ENCODE measurements at places on chromosomes 3 and 15.
A peak's percentile ranks its signal among the peaks of the same experiment; 100 is the strongest.

- DNase-seq, result no peak
Measured at GRCh38 chr3:18012933-18013332, 270.5 kb upstream of the TBC1D5 start.

DNA sequence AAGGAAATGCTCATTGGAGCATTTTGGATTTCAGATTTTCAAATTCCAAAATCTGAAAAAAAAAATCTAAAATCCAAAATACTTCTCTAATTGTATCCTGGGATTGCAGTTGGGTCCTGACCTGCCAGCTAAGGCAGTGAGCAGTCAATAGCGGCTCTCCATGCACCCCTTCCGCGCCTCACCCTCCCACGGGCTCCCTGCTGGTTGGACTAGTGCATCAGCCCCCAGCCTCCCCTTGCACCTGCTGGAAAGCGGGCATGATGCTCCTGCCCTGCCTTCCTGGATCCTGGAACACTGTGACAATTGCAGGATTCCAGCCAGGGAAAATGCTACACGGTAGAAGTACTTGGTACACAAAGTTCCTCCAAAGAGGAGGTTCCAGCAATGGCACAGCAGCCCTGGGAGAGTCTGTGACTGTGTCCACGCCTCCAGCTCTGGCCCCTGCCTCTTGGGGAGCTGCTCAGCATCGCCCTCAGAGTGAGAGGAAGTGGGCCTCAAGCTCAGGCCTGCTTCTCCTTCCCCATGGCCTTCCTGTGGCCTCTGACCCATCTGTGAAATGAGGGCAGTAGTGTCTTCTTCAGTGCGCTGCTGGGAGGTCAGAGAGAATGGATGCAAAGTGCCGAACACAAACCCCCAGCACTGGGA lies 39.5 kb upstream of the CHRNB4 start:
- no peak for DNase-seq

- no peak for DNase-seq
Measured at GRCh38 chr3:182810574-182811268, 17.4 kb downstream of the ATP11B start.

GRCh38 chr3:170037463-170038433 lies at the start of gene GPR160:
Gene GPR160, plus strand, starts transcription at chr3:170037995. Its CDS starts 45,978 bp downstream, at chr3:170083973.
- peak; percentile 81 for DNase-seq

- DNase-seq, result no peak
Measured at GRCh38 chr15:93384886-93385285, 295.9 kb upstream of the RGMA start.

- DNase-seq, result no peak
Measured at GRCh38 chr15:55912982-55913381, 80.4 kb downstream of the NEDD4 start.

GRCh38 chr3:120438665-120439370 lies 12.0 kb downstream of the FSTL1 start:
- DNase-seq, result no peak

DNA sequence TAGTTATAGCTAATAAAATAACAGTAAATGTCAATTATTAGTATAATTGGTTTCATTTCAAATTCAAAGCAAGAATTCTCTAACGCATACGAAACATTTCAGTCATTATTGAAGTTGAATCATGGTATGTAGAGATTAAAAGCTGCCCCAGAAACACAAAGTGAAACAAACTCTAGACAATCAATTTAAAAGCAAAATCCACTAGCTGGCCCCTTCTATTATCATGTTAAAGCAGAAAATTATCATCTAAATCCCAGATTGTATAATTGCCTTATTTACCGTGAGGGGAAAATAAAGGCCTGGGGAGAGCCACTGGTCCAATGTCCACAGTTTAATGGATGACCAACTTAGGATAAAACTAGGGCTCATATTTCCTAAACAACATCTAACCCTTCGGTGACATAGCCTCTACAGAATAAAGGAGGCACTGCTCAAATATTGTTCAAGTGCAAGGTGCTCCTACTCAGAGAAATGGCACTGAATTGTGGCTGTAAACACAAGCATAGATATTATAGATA lies 110.9 kb upstream of the THRB start:
- no peak for DNase-seq

DNA sequence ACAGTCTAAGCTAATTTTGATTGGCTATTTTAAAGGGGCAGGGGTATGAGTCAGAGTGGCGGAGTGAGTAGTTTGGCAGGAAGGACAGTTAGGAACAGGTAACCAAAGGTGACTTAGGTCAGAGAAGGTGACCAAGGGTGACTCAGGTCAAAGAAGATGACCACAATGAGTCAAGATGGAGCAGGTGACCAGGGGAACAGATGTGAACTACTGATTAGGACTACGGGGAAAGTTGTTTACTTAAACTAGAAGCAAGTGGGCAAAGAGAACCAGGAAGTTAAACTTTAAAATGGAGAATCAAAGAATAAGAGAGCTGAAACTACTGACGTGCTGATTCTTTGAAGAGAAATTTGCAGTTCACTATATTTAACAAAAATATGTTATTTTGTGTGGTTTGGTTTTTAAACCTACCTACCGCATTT lies 14.1 kb upstream of the CA12 start:
- no peak for DNase-seq

- no peak for DNase-seq
Measured at GRCh38 chr3:34650131-34650530, 851.7 kb downstream of the PDCD6IP start.

DNA sequence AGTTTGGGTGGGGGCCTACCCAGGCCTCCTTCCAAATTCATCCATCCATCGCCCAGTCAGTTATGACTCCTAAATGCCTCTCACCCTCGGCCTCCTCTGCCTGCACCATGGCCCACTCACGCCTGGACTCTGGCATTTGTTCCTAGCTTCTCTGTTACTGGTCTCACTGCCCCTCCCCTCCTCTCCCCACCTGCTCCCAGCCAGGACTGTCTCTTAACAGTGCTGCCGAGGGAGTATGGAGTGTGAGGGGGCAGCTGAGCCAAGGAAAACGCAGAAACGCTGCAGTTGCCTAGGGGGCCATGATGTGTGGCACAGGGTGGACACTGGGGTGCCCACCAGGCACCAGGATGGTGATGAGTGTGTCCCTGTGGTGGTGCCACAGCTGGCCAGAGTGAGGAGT lies 3.1 kb downstream of the RCCD1 start:
- DNase-seq, result no peak

DNA sequence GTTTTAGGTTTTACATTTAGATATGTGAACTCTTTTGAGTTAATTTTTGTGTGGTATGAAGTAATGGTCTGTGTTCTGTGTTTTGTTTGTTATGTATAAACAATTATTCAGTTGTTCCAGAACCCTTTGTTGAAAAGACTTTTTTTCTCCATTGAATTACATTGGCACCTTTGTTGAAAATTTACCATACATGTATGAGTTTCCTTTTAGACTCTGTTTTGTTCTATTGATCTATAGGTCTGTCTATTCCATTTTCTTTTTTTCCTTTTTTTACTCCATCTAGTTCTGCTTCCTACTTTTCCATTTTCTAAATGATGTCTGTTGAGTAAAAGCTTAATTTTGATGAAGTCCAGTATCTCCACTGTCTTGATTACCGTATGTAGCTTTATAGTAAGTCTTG lies 31.4 kb downstream of the ARIH2 start:
- no peak for DNase-seq

GRCh38 chr15:25967116-25967515 lies 104.0 kb upstream of the ATP10A start:
- no peak for DNase-seq

DNA sequence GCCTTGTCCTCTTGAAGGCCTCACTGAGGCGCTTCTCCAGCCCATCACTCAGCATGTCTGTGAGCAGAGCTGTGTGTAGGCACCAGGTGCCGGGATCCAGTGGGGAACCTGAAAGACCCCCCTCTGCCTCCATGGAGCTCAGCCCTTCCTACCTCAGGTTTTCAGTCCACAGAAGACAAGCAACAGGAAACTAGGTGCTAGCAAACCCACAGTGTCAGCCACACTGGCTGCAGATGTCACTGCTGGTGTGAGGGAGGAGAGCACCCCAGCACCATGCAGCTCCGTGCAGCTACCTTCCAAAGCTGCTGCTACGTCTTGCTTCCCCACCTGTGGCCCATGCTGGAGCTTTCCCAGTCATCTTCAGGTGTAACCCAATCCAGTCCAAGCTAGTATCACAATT lies 17.9 kb downstream of the PSTPIP1 start:
- DNase-seq, result peak; percentile 61

- no peak for DNase-seq
Measured at GRCh38 chr15:90349821-90350220, 2.3 kb upstream of the ZNF774 start.

GRCh38 chr3:60307562-60308199 lies 943.6 kb downstream of the FHIT start:
- DNase-seq, result no peak

- DNase-seq, result peak; percentile 16
Measured at GRCh38 chr15:75578173-75578947, 755 bp downstream of the PTPN9 start.

DNA sequence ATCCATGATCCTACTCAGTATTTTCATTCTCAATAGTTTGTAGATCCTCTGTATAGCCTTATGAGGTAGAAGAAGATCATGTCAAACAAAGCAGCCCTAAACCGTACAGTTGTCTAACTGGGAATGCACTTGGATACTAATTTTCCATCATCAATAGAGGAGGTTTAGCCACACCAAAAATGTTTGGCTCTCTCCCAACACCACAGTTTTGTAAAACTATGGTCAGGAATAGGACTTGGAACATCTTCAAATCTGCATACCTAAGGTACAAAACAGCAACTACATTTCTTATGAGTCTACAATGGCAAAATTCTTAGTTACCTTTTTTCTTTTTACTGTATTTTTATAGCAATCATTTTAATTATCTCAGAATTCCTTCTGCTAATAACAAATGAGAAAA lies 1001.6 kb downstream of the ROBO2 start:
- DNase-seq, result no peak

- peak; percentile 5 for DNase-seq
Measured at GRCh38 chr3:100044369-100044768, 69.9 kb downstream of the FILIP1L start.

GRCh38 chr3:15809313-15809712 lies 11.5 kb upstream of the ANKRD28 start:
- DNase-seq, result no peak

DNA sequence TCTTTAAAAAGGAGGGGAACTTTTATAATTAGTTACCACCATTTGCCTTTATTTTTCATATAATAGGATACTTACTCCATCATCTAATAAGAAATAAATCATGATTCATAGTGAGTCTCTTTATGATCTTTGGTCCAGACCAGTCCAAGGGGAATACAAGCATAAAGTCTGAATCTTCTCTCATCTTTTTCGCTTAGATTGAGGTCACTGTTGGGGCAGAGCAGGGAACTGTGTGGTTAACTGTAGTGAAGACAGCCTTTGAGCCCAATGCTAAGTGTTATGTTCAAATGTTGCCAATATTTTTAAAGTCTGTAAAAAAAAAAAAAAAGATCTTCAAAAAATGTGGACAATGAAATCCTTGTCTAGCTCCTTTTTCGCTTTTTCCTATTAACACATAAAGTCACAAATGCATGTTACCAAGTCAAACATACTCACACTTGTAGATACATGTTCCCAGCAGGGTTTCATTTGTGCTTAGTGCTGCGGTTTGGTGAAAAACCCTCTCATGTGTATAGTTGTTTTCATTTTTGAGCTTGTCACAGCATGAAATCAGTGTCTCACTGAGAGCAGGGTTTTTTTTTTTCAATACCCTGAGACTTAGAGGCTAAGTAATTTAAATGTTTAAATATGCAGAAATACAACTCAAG lies 72.1 kb downstream of the EPHA3 start:
- DNase-seq, result no peak

- DNase-seq, result peak; percentile 67
Measured at GRCh38 chr3:46693038-46693891, at the start of gene ALS2CL. Gene ALS2CL, minus strand, starts transcription at chr3:46693679. Its CDS starts 4,239 bp downstream, at chr3:46689440.

GRCh38 chr3:160697637-160698380 lies 20.8 kb downstream of the ARL14 start:
- no peak for DNase-seq

DNA sequence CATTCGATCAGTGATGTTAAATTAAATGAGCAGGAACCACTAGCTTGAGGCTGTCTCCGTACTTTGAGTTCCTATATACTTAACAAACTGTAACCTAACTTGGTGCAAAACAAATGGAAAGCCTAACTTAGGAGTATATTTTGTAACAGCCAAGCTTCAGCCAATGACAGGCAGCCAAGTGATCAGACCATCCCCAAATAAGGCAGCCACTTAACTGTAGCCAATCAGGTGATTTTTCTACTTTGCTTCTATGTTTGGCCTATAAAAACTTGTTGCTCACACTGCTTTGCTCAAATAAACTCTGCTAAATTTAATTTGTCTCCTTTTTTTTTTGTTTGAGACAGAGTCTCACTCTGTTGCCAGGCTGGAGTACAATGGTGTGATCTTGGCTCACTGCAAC lies 19.3 kb upstream of the ZNF770 start:
- DNase-seq, result no peak

DNA sequence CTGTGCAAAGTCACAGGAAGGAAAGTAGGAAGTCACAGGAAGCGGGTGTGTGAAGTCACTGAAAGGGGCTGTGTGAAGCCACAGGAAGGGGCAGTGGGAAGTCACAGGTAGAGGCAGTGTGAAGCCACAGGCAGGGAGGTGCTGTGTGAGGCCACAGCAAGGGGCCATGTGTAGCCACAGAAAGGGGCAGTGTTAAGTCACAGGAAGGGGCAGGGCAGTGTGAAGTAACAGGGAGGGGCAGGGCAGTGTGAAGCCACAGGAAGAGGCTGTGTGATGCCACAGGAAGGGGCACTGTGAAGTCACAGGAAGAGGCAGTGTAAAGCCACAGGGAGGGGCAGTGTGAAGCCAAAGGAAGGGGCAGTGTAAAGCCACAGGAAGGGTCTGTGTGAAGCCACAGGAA lies 36.5 kb downstream of the GASK1A start:
- no peak for DNase-seq

DNA sequence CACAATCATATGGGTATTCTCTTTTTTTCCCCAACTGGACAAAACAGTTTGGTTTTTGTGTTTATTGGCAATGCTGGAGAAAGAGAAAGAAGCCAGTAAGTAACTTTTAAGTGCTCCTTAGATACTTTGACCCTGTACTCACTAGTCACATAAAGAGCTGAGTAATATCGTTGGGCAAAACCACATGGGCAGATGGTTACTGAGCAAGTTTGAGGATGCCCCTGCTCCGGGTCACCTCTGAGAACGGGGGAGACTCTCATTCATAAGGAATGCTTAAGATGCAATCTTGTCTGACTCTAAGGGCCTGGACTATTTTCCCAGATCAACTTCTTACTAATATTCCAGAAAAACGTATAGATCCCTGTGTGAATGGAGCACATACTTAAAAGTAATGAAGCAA lies 106.4 kb upstream of the SLC2A2 start:
- no peak for DNase-seq

GRCh38 chr3:73766599-73767381 lies 142.0 kb upstream of the PDZRN3 start:
- DNase-seq, result no peak

GRCh38 chr15:23866832-23867231 lies 179.7 kb upstream of the NDN start:
- DNase-seq, result no peak

DNA sequence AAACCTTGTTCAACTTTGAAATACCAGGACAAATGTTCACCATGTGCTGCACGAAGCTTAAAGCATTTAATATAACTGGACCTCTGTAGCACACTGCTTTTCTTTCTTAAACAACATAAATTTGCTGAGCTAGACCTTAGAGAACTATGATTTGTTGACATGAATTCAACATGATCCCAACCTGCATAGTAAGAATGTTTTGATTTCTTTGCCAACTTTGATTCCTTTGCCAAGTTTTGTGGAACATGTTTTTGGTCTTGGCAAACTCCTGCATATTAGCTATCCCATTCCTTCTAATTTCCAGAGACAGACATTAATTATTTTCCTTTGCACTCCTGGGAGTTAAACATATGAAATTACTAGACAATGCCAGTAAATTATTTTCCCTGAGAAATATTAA lies 197.2 kb upstream of the RBMS3 start:
- no peak for DNase-seq
